ENCODE measurements at places on chromosomes 3 and 15. TPM values are rescaled to one million over a fixed set of nuclear protein-coding genes. Genes with fewer than 3 reads are reported as not detected.

The MAGEL2 gene
- total RNA-seq, result 0.54 TPM

GRCh38 chr3:155285936-155286335, 7.5 kb downstream of the STRIT1 start:
- no peaks in the 10 kb centered on the region for H3K36me3 ChIP-seq
- no peak for DNase-seq
- no peaks in the 10 kb centered on the region for H3K27me3 ChIP-seq
- no peaks in the 10 kb centered on the region for H3K4me1 ChIP-seq
- no peak overlapping the region for H3K27ac ChIP-seq

GRCh38 chr3:48397767-48398681, 26.0 kb downstream of the FBXW12 start:
- H3K4me1 ChIP-seq, result no peaks in the 10 kb centered on the region
- peaks cover 5% of the 10 kb centered on the region for H3K27me3 ChIP-seq
- no peak overlapping the region for H3K27ac ChIP-seq
- no peaks in the 10 kb centered on the region for H3K36me3 ChIP-seq

The TEX55 gene
- total RNA-seq, result not detected

DNA sequence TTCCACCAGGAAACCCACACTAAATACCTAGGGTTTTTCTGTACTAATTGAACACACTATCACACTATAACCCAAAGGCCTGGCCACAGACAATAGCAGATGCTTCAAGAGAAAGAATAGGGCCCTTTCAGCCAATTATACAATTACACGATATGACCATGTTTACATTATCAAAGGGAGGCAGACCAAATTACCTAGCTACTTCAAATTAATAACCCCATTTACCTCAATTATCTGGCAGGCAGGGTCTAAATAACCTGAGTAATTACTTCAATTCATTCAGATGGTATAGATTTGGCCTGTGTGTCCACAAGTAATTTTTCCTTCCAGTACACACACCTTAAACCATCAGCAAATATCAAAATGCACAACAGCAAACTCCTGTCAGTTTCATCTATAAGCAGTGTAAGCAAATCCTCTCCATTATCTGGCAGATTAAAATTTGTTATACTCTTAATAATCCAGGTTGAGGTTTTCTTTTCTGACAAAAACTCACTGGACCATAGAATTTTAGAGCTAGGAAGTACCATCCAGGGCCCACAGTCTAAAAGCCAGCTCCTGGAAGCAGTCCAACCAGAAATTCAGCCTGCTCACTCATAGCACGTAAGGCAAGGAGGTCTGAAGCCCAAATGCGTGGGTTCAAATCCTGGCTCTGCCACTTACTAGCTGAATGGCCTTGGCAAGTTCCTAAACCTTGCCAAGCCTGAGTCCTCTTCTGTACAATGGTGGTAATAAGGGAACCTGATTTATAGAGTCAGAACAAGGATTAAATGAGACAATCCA, 51.8 kb downstream of the RFTN1 start:
- H3K4me1 ChIP-seq, result peaks cover 8% of the 10 kb centered on the region
- H3K36me3 ChIP-seq, result no peaks in the 10 kb centered on the region
- H3K27ac ChIP-seq, result no peak overlapping the region
- no peak for DNase-seq
- no peaks in the 10 kb centered on the region for H3K27me3 ChIP-seq

GRCh38 chr3:108403686-108404345, 106.6 kb downstream of the MYH15 start:
- H3K36me3 ChIP-seq, result no peaks in the 10 kb centered on the region
- DNase-seq, result no peak
- no peaks in the 10 kb centered on the region for H3K4me1 ChIP-seq
- no peaks in the 10 kb centered on the region for H3K27me3 ChIP-seq
- no peak overlapping the region for H3K27ac ChIP-seq

GRCh38 chr3:37731895-37732294, 129.8 kb upstream of the CTDSPL start:
- H3K27me3 ChIP-seq, result no peaks in the 10 kb centered on the region
- H3K4me1 ChIP-seq, result no peaks in the 10 kb centered on the region
- peaks cover 8% of the 10 kb centered on the region for H3K36me3 ChIP-seq
- no peak overlapping the region for H3K27ac ChIP-seq

DNA sequence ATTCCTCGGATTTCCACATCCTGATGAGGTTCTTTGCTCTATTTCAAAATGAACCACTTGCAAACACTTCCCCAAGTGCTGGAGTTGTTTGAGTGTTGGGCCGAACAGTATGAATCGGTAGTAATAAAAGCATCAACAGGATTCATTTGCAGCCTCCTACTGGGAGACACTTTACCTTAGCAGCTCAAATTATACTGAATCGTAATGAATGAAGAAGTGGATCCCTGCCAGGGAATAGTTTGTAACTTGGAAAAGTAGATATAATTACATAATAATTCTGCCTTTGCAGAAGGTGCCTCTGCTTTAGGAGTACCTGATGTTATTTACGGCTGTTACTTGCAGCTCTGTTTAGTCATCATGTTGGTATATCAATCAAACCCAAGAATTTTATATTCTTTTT, 669.1 kb downstream of the CADM2 start:
- no peaks in the 10 kb centered on the region for H3K36me3 ChIP-seq
- no peak overlapping the region for H3K4me3 ChIP-seq
- H3K4me1 ChIP-seq, result no peaks in the 10 kb centered on the region
- no peaks in the 10 kb centered on the region for H3K27me3 ChIP-seq
- DNase-seq, result no peak

DNA sequence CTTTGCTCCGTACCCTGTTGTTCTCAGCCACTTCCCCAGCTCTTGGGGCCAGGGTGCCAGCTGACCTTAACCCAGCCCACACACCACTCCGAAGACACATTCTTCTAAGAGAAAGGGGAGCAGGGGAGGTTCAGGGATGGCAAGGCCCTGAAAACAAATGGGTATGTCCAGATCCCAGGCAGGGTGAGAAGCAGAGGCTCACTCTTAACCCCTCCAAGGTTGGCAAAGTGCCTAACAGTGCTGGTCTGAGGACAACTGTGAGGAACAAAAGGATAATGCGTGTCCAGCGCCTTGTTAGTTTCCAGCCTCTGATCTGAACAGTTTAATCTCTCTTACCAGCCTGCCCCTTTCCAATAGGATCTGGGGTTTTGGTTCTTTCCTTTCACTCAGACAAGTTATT, 1.5 kb downstream of the TMEM44 start:
- no peaks in the 10 kb centered on the region for H3K27me3 ChIP-seq
- H3K4me1 ChIP-seq, result no peaks in the 10 kb centered on the region
- H3K36me3 ChIP-seq, result no peaks in the 10 kb centered on the region

The CCR9 gene
- not detected for total RNA-seq

GRCh38 chr3:5766848-5767247, 579.3 kb downstream of the EDEM1 start:
- H3K27me3 ChIP-seq, result no peaks in the 10 kb centered on the region
- H3K4me3 ChIP-seq, result no peak overlapping the region
- no peak for DNase-seq

- H3K27ac ChIP-seq, result peak overlapping the region; percentile 89
- no peaks in the 10 kb centered on the region for H3K27me3 ChIP-seq
- H3K4me3 ChIP-seq, result no peak overlapping the region
- H3K4me1 ChIP-seq, result peaks cover 51% of the 10 kb centered on the region
- DNase-seq, result peak; percentile 60
Observed at GRCh38 chr15:73981761-73982221, 10.3 kb downstream of the STOML1 start.
